Stomach (tissue), 19 donors: ENCODE measurements at places on chromosomes 2 and 18. TPM values are rescaled to one million over a fixed set of nuclear protein-coding genes. Genes with fewer than 3 reads are reported as not detected.

DNA sequence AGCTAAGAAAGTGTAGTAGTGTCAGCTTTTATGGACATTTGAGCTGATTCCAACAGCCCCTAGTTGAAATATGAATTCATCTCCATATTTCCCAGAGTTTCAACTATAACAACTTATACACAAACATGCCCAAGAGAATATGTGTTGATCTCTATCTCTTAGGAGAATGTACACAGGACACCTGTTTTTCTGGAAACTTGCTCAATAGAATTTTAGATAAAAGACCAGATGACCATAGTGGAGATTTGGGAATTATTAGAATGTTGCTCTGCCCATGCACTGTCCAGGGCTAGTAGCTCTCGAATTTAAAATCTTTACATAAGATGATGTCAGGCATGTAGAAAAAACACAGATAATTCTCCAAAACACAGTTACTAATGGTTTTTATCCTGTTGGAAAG, 162.3 kb upstream of the VRK2 start:
- DNase-seq: no peak
- no peaks in the 10 kb centered on the region for H3K36me3 ChIP-seq
- no peaks in the 10 kb centered on the region for H3K27me3 ChIP-seq
- no peak overlapping the region for H3K27ac ChIP-seq
- no peaks in the 10 kb centered on the region for H3K4me1 ChIP-seq

GRCh38 chr18:62069556-62069955, 117.3 kb downstream of the PIGN start:
- H3K4me3 ChIP-seq: no peak overlapping the region
- H3K4me1 ChIP-seq: no peaks in the 10 kb centered on the region
- no peaks in the 10 kb centered on the region for H3K27me3 ChIP-seq
- no peak overlapping the region for H3K27ac ChIP-seq
- no peak for DNase-seq

GRCh38 chr2:197079832-197080555, 153.5 kb upstream of the PGAP1 start:
- peaks cover 44% of the 10 kb centered on the region for H3K36me3 ChIP-seq
- DNase-seq: peak; percentile 58
- H3K27me3 ChIP-seq: no peaks in the 10 kb centered on the region
- H3K4me1 ChIP-seq: peaks cover 19% of the 10 kb centered on the region
- no peak overlapping the region for H3K27ac ChIP-seq
- H3K4me3 ChIP-seq: no peak overlapping the region

DNA sequence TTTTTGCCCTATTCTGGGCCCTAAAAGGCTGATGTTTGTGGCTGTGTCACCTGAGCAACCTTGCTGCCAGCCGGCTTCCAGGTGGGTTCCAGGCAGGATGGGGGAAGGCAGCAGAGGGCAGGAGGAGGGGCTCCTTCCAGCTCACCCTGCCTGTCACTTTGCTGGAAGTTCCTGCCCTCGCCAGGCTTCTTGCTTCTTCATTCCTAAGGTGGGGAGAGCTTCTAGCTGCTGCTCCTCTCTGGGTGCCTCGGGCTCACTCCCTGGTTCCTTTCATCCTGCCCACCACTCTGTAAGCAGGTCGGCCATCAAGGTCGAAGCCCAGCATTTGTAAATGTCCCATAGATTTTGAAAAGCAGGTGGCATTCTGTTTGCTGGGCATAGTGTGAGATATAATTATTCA, 249.4 kb upstream of the HS6ST1 start:
- peaks cover under 1% of the 10 kb centered on the region for H3K4me1 ChIP-seq
- DNase-seq: no peak
- H3K36me3 ChIP-seq: no peaks in the 10 kb centered on the region
- no peak overlapping the region for H3K4me3 ChIP-seq
- no peaks in the 10 kb centered on the region for H3K27me3 ChIP-seq

The PROKR1 gene
- total RNA-seq: not detected

GRCh38 chr2:169693360-169693759, 845 bp downstream of the CFAP210 start:
- DNase-seq: peak; percentile 47
- H3K4me1 ChIP-seq: peaks cover 26% of the 10 kb centered on the region
- H3K27me3 ChIP-seq: no peaks in the 10 kb centered on the region
- H3K4me3 ChIP-seq: peak overlapping the region; percentile 73

The TTC27 gene
- 5.8 TPM for total RNA-seq

DNA sequence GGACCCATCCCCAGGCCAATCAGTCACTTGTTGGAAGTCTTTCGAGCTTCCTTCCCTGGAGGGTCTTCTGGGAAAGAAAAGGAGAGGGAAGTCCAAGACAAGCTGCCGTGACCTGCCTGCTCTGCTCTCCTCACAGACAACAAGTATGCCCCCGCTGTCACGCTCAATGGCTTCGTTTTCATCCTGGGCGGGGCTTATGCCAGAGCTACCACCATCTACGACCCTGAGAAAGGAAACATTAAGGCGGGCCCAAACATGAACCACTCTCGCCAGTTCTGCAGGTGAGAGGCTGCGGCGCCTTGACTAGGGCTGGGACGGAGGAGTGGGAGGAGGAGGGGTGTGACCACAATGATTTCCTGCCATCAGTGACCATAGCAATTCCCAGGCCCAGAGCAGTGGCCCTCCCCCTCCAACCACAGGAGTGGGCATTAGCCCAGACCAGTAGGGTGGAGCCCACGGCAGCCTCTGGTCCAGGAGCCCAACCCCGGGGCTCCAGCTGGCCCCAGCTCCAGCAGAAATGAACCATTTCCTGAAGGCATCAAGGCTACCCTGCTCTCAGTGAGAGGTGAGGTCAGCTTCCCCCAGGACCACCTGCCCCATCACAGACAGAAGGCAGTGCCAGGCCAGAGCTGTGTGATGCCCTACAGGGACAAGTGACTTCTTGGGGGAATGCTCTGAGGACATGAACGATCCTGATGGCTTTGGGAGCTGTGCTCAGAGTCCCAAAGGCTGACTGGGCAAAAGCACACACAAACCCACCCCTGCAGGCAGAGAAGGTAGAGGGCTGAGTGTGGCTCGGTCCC, 223.1 kb downstream of the ATAD2B start:
- no peaks in the 10 kb centered on the region for H3K36me3 ChIP-seq
- H3K27ac ChIP-seq: no peak overlapping the region
- no peak overlapping the region for H3K4me3 ChIP-seq
- no peaks in the 10 kb centered on the region for H3K27me3 ChIP-seq

The RUFY4 gene
- total RNA-seq: not detected

The FSIP2 gene
- 32.5 TPM for total RNA-seq

GRCh38 chr18:56021809-56022195, 433.8 kb upstream of the TCF4 start:
- no peak overlapping the region for H3K27ac ChIP-seq
- no peaks in the 10 kb centered on the region for H3K27me3 ChIP-seq
- H3K4me3 ChIP-seq: no peak overlapping the region
- no peak for DNase-seq
- H3K4me1 ChIP-seq: no peaks in the 10 kb centered on the region

DNA sequence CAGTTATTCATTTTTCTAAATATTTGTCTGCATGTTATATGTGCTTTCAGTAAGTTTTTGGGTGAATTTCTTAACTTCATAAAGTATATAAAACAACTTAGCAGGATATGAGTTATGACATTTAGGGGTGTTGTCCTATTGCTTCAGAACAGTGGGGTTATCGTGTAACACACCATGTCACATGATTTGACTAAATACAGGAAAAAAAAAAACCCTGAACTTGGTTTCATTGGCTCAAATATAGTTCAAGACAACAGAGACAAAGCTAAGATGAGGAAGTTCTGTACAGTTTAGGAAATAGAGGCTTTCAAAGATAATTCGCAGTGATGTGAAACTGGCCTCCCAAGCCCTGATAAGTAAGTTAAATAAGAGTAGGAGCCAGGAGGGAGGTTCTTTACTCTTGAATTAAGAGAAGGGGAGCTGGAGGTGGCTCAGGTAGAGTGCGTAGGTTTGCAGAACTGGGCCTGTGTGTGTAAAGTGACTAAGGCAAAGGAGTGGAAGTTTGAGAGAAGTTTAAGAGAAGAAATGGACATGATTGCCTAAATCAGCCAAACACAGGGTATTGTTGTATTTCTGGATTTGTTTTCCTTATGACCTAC, 53.9 kb downstream of the LIMS1 start:
- no peak overlapping the region for H3K4me3 ChIP-seq
- peaks cover 37% of the 10 kb centered on the region for H3K4me1 ChIP-seq
- H3K27me3 ChIP-seq: no peaks in the 10 kb centered on the region
- DNase-seq: peak; percentile 53
- H3K36me3 ChIP-seq: no peaks in the 10 kb centered on the region
- H3K27ac ChIP-seq: peak overlapping the region; percentile 76
